Ovary (tissue), 10 donors: ENCODE measurements at places on chromosomes 2 and 18.

DNA sequence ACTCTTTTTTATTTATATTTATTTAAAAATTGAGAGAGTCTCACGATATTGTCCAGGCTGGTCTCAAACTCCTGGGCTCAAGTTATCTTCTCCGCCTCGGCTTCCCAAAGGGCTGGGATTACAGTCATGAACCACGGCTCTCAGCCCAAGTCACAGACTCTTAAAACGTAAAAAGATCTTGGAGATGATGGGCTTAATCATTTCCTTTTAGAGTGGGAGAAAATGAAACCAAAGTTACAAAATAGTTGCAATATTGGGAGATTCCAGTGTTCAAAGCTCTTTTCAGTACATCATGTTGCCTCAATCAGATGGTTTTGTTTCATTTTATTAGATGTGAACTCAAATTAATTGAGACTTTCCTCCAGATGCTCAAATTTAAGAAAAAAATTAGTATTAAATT, 151.4 kb upstream of the XPO1 start:
- DNase-seq, result no peak

DNA sequence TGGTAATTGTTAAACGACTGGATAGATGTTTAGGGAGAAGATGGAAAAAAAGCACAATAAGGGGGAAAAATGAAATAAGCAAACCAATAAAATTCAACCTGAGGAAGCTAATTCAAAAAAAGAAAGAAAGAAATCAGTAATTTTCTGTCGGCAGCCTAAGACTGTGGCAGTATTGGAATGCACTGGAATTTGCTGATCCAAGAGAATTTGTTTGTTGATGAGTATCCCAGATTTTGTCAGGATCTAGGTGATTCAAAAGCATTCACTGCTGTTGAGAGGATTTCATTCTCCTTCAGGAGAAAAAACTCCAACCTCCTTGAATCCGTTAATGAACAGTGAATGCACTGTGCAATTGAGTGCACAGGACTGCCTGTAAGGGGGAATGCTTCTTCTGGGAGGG, 546.7 kb downstream of the CNTNAP5 start:
- DNase-seq, result no peak

DNA sequence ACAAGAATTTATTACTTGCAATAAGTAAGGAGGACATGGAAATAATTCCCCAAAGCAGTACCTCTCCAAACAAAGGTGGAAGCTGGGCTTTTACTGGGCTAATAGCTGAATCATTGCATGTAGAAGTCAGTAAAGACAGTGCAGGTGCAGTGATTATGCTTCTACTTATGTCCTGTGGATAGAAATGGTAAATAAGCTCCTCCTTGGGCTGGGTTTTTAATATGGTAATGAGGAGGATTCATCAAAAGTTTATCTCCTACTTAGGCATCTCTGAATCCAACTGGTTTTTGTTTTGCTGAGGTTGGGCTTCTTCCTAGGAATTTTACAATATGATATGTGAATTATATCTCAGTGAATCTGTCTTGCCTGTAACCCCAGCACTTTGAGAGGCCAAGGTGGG, 297.4 kb upstream of the MC4R start:
- DNase-seq, result no peak

DNA sequence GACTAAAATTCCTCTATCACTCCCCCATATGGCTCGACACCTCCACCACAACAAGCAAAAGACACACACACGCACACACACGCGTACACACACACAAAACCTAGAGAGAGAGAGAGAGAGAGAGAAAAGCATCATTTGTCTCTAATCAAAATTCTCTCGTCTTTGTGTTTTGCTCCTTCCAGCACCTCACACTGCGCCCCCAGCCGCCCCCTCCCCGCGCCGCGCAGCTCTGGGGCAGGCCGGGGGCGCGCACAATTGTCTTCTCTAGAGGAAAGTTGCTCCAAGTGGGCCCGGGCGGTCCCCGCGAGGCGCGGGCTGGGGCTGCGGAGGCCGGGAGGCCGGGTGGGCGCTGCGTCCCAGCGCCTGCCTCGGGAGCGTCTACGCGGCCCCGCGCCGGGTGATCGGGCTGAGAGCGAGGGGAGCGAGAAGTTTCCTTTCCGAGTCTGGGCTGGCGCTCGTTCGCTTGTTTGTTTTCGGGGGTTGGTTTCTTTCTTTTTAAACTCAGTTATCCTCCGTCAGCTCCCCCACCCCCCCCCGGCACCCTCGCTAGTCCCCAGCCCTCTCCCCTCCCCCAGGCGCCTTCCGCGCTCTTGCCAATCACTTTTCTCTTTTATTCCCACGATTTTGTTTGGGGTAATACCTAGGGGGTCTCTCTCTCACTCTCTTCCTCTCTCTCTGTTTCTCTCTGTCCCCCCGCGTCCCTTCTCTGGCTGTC, 4.1 kb downstream of the ZEB2 start:
- DNase-seq, result peak; percentile 79

DNA sequence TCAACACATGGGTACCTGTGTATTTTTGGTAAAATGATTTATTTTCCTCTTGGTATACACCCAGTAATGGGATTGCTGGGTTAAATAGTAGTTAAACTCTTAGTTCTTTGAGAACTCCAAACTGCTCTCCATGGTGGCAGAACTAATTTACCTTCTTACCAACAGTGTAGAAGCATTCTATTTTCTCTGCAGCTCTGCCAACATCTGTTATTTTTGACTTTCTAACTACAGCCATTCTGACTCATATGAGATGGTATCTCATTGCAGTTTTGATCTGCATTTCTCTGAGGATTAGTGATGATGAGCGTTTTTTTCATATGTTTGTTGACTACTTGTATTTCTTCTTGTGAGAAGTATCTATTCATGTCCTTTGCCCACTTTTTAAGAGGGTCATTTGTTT, 180.6 kb downstream of the FSIP2 start:
- DNase-seq, result no peak

DNA sequence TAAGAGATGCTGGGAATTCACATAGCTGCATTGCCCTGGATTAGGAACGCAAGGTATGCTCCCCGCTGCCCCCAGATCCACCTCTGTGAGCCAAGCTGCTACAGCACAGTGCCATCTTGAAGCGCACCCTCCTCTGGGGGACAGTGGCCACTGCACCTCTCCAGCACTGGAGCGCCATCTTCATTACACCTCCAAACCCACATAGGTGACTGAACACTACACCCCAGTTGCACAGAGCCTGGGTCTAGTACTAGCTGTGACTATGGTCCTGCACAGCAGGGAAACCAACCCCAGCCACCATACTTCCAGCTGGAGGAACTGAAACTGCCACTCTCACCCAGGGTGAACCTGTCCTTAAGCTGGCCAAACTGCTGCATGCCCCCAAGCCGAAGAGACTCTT, 84.6 kb downstream of the TMEM237 start:
- DNase-seq, result no peak

GRCh38 chr2:65880436-65880835, 448.0 kb upstream of the SPRED2 start:
- no peak for DNase-seq

DNA sequence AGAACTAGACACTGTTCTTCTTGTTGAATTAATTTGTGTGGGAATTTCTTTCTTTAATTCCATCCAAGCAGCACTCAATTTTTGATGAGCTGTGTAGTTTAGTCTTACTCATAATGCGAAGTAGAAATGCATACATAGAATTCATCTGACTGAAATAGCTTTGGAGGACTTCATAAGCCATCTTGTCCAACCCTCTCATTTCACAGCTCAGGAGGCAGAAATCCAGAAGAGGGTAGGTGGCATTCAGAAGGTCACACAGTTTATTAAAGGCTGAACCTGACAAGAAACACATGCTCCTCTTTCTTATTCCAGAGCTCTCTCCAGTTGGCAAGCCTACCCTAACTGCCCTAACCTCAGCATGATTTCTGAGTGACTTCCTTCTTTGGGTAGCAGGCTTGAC, 169.2 kb upstream of the NOSTRIN start:
- peak; percentile 29 for DNase-seq

DNA sequence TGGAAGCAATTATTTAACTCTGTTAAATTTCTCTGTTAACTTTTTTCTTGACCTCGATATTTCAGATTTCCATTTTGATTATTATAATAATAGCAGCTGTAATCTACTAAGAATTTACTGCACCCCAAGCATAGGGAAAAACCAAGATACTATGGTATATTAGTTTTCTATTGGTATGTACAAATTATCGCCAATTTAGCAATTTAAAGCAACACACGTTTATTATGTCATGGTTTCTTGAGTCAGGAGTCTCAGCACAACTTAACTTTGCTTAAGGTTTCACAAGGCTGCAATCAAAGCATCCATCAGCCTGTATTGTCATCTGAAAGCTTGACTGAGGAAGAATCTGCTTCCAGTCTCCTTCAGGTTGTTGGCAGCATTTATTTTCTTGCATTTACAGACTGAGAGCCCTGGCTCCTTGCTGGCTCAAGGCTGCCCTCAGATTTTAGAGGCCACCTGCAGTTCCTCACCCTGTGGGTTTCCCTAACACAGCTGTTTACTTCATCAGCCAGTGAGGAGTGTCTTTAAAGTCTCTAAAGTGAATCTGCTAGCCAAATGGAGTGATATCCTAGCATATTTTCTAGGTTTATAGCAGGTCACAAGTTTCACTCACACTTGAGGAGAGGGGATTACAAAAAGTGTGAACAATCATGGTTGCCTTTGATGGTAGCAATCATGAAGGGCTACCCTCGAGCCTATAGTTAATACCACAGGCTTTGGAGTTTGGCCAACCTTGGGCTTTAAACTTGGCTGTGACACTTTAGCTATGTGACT, 4.4 kb upstream of the VPS54 start:
- DNase-seq, result no peak

- DNase-seq, result no peak
Measured at GRCh38 chr18:63224630-63225029, 94.9 kb downstream of the BCL2 start.

- DNase-seq, result no peak
Measured at GRCh38 chr18:30870466-30870865, 172.1 kb downstream of the DSC3 start.

- DNase-seq, result peak; percentile 39
Measured at GRCh38 chr2:176473177-176473576, 203.9 kb downstream of the MTX2 start.
